ENCODE measurements at places on chromosomes 5 and 9.

DNA sequence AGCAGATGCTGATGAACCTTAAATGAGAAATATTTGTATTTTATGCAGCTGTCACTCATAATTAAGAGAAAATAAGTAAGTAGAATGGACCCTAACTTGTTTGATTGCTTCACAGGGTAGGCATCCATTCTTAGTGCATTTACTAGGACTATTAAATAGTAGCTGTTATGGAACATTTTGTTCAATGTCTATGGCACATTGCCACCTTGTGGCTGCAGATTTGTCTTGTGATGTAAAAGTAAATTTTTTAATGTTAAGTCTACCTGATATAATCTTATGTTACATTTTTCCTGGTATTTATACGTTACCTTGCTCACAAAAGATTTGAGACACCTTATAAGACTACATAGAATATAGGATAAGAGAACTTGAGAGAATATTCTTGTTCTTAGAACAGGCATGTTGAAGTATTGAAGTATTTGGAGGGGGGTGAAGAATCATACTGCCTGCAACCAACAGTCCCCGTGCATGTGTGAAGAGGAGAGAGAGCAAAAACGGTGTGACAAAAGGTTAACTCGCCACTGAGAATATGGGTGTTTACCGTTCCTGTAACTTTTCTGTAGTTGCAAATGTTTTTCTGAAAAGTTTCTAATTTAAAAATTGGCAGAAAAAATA lies 161.1 kb downstream of the MAST4 start:
- DNase-seq, result peak; percentile 21

GRCh38 chr9:91291866-91292265 lies 69.9 kb downstream of the AUH start:
- no peak for DNase-seq

DNA sequence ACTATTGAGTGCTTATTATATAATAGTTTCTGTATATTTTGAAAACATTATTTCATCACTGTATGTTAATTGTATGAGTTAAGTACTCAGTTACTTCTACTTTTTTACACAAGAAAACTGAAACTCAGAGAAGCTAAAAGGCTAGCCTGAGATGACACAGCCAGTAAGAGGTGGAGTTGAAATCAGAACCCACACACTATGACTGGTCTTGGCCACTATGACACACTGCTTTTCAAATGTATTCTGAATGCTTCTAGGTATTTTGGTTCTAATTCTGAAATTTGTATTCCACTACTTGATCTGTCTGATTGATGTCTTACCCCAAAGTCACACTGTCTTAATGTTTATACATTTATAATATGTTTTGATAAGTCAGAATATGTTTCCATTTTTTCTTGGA lies 181.8 kb downstream of the ZDHHC21 start:
- DNase-seq, result no peak

GRCh38 chr5:123105864-123106263 lies 16.8 kb downstream of the PRDM6 start:
- DNase-seq, result no peak

GRCh38 chr5:126987271-126987899 lies 43.0 kb downstream of the MARCHF3 start:
- no peak for DNase-seq

- no peak for DNase-seq
Measured at GRCh38 chr9:124279531-124280175, 21.9 kb downstream of the NEK6 start.

DNA sequence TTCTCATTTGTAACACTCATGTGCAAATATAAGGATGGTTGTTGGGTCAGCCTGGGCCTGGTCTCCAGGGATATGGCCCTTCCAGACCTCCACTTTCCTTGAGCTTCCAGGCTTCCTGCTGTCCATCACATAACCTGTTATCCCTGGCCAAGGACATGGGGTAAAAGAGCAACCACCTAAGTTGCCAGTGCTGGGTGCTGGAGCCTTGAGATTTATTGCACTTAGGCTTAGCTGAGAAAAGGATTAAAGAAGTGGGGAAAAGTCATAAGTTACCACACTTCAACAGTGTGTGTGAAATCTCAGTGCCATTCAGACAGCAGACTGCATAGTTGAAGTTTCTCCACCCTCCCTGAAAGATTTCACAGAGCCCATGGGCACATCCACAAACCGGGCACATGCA lies 58.6 kb upstream of the PANK3 start:
- no peak for DNase-seq

- DNase-seq, result peak; percentile 10
Measured at GRCh38 chr9:21252721-21253547, 13.1 kb upstream of the IFNA14 start.

DNA sequence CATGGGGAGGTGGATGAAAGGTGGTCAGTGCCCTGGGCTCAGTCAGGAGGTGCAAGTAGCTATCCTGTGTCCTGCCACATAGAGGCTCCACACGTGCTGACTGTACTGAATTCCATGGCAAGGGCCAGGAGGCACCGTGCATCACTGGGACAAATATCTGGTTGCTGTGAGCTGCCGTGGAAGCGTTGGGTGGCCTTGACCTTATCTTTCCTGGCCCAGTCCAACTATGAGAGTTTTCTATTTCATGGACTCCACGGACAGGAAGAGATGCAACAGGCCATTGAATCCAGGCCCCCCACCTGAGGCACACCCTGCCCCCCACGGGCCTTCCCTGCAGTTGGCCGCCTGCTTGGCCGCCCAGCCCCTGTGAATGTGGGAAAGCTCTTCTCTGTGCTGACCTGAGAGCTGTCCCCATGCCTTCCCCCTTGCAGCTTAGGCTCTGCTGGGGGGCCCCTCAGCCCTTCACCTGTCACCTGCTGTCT lies 1.7 kb downstream of the GRHPR start:
- DNase-seq, result no peak

- no peak for DNase-seq
Measured at GRCh38 chr5:126360467-126360866, 62.7 kb upstream of the GRAMD2B start.

DNA sequence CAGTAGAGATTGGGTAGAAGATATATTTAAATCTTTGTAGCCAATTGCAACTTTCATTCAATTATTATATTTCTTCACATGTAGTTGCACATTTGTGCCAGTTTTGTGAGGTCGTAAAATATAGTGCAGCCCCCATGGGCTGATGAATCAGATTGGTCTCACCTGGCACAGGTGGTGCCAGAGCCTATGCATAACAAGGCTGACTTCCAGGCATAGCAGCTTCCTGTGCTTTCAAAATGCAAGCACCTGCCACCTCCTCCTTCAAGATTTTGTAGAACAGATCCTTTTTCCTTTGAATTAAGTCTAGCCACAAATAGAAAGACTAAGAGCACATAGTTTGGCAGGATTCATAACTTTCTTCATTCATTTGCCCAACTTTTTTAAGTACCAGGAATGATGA lies 87.1 kb downstream of the STARD4 start:
- no peak for DNase-seq

GRCh38 chr9:6052293-6052919 lies 37.0 kb upstream of the RANBP6 start:
- no peak for DNase-seq

- no peak for DNase-seq
Measured at GRCh38 chr9:127873223-127873691, 4.2 kb downstream of the AK1 start.

- DNase-seq, result no peak
Measured at GRCh38 chr5:153470736-153471135, 19.7 kb upstream of the GRIA1 start.

- no peak for DNase-seq
Measured at GRCh38 chr5:154038261-154038706, 426 bp downstream of the FAM114A2 start.

DNA sequence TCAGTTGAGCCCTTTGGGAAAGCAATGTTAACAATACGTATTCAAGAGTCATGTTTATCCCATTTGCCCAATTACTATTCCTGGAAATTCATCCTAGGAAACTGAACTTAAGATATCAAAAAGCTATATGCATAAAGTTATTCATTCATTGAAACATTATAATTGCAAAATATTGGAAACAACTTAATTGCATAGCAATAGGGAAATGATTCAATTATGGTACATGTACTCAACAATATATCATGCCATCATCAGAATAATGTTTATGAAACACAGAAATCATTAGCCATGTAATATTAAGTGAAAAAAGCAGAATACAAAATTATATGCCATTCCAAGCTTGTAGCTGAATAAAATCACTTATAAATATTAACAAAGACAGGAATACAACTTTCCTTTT lies 35.3 kb downstream of the ABCA1 start:
- DNase-seq, result no peak

DNA sequence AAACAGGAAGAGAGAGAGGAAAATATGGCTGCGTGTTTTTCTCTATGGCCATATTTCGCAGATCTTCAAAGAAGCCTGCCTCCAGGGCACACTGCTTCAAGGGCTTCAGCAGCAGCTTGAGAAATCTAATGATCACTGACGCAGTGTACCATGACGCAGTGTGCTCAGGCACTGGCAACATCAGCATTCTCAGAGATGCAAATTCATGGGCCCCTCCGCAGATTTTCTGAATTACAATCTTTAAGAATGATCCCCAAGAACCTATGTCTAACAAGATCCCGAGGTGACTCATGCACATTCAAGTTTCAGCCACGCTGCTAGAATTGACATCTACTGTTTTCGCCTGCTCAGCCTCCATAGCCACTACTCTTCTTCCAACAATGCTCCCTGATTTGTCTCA lies 143.9 kb upstream of the ZNF366 start:
- DNase-seq, result no peak

DNA sequence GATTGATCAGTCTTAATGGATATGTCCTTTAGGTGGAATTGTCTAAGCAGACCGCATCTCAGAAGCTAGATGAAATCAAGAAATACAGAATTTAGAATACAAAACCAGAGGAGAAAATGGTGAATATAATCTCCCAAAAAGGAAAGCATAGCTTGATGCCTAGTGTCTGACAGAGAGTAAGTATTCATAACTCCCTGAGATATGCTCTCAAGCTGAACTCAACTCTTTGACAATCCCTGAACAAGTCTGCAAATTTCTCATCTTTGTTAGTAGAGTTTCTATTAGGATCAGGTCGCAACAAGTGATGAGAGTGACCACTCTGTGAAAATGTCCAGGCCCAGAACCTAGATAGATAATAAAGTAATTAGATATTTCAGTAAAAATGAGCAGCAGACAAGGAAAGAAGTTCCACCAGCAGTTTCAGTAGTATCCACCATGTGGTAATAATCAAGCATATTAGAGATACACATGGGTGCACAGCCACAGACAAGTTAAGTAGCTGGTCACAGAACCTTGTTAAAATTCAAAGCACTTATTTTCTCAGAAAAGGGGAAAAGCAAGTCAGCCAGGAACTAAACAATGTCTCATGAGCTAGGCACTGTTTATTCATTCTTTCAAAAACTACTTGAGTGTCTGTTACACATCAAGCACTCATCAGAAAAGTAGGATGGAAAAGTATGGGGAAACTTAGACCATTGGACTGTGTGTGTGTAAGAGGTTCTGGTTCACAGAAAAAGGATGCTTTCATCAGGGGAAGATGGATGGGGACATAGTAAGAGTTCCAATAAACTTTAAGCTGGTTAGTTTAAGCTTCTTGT lies 481.5 kb upstream of the TUSC1 start:
- DNase-seq, result no peak

GRCh38 chr5:156295431-156295830 lies 31.5 kb upstream of the SGCD start:
- no peak for DNase-seq

DNA sequence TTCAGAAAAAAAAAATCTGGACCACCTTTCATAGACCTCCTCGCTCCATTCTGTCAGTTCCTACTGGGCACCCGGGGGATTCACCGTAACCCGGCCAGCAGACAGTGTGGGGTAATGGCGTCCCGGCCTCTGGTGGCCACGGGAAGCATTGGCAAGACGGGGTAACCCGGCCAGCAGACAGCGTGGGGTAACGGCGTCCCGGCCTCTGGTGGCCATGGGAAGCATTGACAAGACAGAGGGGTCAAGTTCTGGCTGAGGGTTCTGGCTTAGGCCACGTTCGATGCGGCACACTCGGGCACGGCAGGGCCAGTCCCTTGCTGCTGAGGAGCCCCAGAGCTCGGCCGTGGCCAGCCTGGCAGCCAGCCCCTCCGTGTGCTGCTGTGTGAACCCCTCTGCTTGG lies 116.2 kb upstream of the RAPGEF1 start:
- DNase-seq, result no peak

GRCh38 chr5:115626445-115626823 lies 598 bp upstream of the TMED7 start:
- peak; percentile 25 for DNase-seq

DNA sequence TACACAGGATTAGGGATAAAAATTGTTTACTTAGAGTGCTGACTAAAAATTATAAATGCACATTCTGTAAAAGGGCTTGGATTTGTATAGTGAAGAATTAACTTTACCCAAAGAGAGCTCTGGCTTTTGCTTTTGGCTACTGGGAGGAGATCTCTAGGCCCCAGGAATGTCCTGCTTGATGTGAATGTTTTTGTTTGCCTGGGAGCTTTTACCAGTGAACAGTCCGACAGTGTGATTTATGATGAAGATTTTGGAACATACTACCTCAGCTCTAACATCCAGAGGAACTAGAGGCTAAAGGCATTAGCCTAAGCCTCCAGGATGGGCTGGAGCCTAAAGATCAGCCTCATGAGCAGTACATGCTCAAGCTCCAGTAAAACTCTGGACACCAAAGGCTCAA lies 103.7 kb upstream of the RFX3 start:
- DNase-seq, result no peak

DNA sequence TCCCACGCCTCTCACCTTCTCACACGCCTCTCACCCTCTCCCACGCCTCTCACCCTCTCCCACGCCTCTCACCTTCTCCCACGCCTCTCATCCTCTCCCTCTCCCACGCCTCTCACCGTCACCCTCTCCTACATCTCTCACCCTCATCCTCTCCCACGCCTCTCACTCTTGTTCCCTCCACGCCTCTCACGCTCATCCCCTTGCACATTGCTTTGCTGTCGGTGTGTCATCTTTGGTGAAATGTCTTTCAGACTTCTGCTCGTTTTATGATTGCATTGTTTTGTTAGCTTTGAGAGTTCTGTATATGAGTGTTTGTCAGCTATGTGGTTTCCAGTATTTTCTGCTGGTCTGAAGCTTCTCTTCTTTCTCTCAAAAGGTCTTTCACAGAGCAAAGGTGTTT lies 102.7 kb downstream of the EHMT1 start:
- no peak for DNase-seq

DNA sequence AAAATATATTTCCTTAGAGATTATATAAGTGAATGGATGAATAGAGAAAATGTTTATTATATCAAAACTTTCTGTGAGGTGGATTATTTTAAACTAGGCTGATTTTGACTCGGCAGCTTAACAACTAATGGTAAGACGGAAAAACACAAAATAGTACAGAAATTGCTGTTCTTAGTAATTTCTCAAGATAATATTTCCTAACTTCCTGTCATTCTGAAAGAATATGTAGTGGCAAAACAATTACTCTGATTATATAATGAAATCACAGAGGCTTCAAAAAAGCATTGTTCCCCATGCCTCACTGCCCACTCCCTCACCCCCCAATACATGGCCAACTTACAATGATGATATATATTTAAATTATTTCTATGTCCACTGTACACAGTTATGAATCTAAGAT lies 85.4 kb downstream of the YTHDC2 start:
- no peak for DNase-seq

- DNase-seq, result no peak
Measured at GRCh38 chr5:89281211-89281610, 398.2 kb upstream of the MEF2C start.

GRCh38 chr9:121601194-121601593 lies 50.2 kb upstream of the DAB2IP start:
- DNase-seq, result no peak
